Right ventricle myocardium superior (tissue), 1 donor: ENCODE measurements at places on chromosomes 4 and X. TPM values are rescaled to one million over a fixed set of nuclear protein-coding genes. Genes with fewer than 3 reads are reported as not detected.
A peak's percentile ranks its signal among the peaks of the same experiment; 100 is the strongest.

GRCh38 chrX:107465932-107466620, 16.6 kb downstream of the FRMPD3 start:
- DNase-seq = no peak

- no peak for DNase-seq
These were observed 32.0 kb downstream of the CXCL8 start for GRCh38 chr4:73772363-73772762.

DNA sequence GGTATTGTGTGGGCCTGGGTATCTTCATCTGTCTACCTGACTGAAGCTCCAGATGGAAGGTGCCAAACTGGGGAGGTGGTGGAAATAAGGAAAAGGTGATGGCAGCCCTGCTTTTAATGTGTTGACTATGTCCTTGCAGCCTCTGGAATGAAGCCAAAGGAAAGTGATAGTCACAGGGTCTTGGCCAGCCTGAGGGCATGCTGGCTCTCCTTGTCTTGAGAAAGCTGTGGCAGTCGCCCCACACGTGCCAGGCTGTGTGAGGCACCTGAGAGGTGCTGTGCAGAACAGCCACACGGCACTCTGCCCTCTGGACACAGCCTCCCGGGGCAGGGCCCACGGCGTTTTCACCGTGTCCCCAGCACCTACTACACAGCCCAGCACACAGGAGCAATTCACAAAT, 77.6 kb downstream of the NAT8L start:
- no peak for DNase-seq

DNA sequence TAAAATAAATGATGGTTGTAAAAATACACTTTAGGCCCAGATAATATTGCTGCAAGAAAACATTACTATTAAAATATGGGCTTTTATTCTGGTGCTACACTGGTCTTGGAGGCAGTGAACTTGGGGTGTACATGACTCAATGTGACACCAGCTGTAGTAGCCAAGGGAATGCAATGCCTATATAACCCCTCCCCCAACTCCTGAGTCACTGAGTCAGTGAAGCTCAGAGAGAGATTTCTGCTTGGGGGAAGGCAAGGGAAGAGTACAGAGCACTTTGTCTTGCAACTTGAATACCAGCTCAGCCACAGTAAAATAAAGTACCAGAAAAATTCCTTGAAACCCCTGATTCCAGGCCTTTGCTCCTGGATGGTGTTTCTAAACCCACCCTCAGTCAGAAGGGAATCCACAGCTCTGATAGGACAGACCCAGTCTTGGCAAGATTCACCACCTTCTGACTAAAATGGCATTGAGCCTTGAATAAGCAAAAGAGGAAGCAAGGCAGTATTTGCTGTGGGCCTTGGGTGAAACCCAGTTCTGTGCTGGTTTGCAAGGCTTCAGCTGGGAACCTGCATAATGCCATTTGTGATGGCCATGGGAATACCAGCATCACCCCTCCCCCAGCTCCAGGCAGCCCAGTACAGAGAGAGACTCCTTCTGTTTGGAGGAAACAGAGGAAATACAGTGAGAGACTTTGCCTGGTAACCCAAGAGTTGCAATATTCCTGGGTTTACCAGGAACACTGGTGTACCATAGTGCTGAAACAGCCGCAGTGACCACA, 209.9 kb downstream of the IQCM start:
- DNase-seq = no peak

GRCh38 chr4:126465341-126465740, 1150.6 kb downstream of the FAT4 start:
- DNase-seq = no peak

DNA sequence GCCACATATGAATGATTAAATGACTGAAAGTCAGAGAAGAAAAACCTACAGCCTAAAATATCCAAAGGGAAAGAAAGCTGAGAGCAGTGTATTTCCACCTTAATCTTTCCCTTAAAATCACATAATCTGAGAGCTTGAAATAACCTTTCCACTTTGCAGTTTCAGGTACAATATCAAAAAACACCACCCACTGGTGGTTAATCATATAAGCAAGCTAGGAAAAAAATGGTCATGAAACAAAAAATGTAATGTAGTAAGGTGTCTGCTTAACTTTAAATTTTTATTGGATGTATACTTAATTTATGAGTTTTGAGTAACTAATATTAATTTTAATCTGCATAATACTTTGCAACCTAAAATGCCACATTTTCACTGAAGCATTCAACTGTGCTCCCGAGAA, 3.2 kb downstream of the PRDM5 start:
- no peak for DNase-seq

GRCh38 chrX:106613277-106613676, 1.5 kb downstream of the RADX start:
- DNase-seq = no peak

DNA sequence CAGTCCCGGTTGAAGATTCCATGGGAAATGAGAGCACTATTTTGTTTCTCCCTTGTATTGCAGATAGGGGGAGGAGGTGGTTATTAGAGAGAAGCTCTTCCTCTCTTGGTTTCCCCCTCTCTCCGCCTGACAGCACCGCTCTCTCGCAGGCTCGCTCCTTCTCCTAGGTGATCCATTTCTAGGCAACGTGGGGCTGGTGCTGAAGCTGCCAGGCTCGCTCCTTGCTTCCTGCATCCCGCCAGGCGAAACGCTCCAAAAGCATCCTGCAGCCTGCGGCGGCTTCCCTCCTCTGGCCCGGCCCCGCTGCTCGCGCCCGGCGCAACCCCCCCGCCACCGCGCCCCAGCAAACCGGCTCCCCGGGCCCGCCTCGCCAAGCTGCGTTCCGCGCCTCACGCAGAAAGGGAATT, at the start of gene GRID2:
Gene GRID2 (plus strand): TSS at position 346 of the 407 bp plus-strand sequence.
- DNase-seq = peak; percentile 34

GRCh38 chrX:10008483-10009056, 41.4 kb downstream of the CLDN34 start:
- DNase-seq = no peak

DNA sequence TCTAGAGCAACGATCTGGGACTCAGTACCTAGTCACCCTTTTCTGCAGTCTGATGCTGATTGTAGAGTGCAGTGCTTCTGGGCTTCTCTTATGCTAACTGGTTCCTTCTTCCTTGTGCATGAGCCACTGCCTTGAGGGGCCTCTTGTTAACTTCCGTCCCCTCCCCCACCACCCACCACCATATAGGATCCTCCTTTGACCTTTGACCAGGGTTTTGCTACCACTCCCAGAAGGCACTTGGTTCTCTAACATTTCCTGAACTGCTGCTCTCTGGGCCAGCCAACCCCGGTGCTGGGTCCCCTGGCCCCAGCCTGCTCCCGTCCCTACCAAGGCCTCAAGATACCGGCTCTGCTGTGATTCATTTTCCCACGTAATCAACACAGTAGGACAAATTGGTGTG, 104.6 kb upstream of the KLF3 start:
- no peak for DNase-seq

DNA sequence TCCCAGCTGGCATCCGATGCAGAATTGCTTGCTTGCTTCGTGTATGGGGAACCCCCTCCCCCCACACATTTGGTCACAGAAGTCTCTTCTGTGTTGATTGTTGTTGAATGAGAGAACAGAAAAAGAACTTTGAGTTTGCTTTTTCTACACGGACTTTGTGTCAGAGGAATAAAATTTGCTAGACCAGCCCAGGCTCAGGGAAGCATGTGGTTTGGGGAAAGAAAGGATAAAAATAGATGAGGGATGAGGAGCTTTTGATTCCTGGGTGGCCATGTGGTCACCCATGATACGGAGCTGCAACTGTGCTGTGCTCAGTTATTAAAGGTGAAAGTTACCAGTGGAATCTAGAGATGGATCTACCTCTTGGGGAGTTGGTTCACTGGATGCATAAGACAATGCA, 34.2 kb upstream of the ESX1 start:
- DNase-seq = no peak

GRCh38 chr4:7423801-7424552, 10.8 kb downstream of the PSAPL1 start:
- peak; percentile 31 for DNase-seq

GRCh38 chr4:146900295-146900694, 45.4 kb downstream of the TTC29 start:
- no peak for DNase-seq

DNA sequence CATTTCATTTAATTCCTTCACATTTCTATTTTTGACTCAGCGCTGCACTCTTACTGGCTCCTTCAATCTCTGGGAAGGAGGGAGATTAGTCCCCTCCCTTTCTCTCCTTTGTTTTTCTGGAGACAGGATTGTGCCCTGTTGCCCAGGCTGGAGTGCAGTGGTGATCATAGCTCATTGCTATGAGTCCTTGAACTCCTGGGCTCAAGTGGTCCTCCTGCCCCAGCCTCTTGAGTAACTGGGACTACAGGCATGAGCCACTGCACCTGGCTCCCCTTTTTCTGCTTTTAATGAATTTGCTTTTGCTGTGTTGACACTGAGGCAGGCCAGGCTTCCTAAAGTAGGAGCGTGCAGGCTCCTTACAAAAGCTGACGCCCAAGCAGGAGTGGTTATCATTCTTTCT, 10.5 kb downstream of the TBC1D14 start:
- DNase-seq = no peak

DNA sequence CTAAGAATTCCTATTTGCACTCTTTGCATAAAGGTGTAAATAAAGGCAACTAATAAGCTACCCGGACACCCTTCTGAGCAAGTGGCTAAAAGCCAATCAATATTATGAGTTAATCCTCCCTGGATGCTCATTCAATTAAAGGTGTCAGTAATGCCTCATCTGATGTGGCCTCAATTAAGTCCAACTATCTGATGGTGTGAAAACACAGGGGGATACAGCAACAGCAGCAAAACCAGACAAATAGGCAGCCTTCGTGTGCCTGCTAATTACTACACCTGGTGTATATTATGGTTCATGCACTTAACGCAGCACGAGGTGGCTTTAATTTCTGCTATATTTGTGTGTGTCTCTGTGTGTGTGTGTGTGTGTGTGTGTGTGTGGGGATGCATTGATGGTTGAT, 244.4 kb downstream of the DCLK2 start:
- no peak for DNase-seq

DNA sequence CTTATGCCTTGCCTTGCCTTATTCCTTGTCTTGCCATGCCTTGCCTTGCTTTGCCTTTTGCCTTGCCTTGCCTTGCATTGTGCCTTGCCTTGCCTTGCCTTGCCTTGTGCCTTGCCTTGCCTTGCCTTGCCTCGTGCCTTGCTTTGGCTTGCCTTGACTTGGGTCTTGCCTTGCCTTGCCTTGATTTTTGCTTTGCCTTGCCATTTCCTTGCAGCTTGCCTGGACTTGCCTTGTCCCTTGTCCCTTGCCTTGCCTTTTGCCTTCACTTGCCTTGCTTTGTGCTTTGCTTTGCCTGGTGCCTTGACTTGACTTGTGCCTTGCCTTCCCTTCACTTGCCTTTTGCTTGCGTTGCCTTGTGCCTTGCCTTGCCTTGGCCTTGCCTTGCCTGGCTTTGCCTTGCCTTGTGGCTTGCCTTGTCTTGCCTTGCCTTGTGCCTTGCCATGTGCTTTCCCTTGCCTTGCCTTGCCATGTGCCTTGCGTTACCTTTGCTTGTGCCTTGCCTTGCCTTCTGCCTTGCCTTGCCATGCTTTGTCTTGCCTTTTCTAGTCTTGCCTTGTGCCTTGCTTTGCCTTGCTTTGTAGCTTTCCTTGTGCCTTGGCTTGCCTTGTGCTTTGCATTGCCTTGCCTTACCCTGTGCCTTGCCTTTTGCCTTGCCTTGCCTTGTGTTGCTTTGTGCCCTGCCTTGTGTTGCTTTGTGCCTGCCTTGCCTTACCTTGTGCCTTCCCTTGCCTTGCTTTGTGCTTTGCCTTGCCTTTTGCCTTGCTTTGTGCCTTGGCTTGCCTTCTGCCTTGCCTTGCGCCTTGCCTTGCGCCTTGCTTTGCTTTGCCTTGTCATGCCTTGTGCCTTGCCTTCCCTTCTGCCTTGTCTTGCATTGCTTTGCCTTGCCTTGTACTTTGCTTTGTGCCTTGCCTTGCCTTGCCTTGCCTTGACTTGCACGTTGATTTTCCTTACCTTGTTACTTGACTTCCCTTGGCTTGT, 92.8 kb downstream of the TAB3 start:
- DNase-seq = no peak

DNA sequence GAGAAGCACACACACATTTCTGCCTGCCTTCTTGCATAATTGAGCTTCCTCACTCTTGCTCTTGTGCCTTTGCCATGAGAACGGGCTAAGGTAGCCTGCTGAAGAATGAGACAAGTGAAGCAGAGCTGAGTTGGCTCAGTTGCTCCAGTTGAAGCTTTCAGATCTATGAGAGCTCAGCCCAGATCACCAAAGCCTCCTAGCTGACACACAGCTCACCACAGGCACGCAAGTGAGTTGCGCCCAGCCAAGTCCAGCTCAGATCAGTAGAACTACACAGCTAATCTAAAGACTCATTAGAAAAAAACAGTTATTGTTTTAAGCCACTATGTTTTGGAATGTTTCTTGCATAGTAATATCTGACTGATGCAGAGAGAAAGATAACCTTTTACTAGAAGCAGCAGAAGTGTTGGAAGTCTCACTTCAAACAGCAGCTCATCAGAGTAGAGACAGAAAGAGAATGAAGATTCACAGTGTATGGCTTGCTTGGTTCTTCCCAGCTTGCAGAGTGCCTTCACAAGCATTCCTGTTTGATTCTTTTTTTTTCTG, 362.4 kb downstream of the MID1IP1 start:
- no peak for DNase-seq

- DNase-seq = no peak
These were observed 92.5 kb downstream of the FNIP2 start for GRCh38 chr4:158861281-158861680.

- no peak for DNase-seq
These were observed 498.0 kb upstream of the BOD1L1 start for GRCh38 chr4:14125375-14126129.

- DNase-seq = no peak
These were observed 1919.8 kb upstream of the AGA start for GRCh38 chr4:179361978-179362486.

DNA sequence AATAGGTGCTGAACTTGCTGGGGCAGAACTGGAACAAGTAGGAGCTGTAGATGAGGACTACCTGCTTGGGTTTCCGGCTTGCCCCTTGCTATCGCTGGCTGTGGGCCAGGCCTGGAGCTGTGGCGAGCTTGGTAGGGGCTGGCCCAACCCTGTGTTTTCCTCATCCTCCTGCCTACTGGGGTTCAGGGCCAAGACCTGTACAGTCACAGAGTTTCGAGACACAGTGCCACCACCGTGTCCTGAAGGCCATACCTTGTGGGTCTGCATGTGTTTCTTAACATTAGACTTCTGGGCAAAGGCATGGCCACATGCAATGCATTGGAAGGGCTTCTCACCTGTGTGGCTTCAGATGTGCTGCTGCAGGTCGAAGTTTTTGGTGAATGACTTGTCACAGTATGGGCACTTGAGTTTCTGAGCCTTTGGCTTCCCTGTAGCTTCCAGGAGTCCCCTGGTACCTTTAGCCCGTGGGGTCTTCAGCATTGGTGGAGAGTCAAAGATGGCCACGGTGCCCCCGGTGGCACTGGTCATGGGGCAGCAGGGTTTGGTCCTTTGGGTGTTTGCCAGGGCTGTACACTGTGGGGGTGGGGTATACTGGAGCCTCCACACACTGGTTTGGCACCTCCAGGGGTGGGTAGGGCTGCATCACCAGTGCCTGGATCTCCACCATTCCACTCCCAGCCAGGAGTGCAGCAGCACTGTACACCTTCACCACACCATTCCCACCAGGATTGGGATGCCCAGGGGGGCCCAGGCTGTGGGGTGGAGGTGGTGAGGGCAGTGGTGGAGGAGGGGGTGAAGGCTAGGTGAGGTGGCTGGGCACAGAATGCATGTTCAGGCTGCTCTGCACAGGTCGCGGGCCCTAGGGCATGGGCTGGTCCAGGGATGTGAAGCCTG, 52.1 kb downstream of the CFAP299 start:
- DNase-seq = no peak

COX7B2 gene
- not detected for total RNA-seq

ZAR1 gene
- total RNA-seq = not detected

NHSL2 gene
- 4.7 TPM for total RNA-seq

ARMCX5 gene
- total RNA-seq = 3.1 TPM

GABRE gene
- 28.0 TPM for total RNA-seq

EVC gene
- total RNA-seq = 5.3 TPM

POU4F2 gene
- not detected for total RNA-seq

EFNB1 gene
- total RNA-seq = 15.1 TPM

DMP1 gene
- total RNA-seq = not detected
